ENCODE measurements at places on chromosomes 6 and 20.

DNA sequence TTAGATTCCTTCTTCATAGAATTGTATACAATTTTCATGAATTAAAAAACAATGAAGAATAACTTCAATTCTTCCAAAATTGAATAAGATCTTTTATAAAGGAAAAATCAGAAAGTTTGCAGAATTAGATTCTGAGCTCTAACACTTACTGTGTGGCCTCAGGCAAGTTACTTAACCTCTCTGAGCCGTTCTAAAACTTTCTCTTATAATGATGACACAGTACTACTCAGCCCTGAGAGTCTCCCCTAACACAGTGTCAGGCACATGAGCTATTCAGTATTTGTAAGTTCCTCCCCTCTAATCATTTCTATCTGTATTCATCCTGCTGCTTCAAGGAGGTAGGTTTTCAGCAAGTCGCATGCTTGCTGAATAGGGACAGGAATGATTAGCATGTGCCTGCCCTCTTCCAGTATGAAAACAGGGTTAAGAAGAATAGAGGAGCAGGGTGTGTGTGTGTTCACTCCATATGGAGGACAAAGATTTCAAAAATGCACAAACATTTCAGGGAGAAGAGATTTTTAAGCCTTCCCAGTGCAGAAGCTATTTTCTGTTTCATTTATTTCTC is 11.4 kb downstream of the ID4 start:
- no peak for DNase-seq

DNA sequence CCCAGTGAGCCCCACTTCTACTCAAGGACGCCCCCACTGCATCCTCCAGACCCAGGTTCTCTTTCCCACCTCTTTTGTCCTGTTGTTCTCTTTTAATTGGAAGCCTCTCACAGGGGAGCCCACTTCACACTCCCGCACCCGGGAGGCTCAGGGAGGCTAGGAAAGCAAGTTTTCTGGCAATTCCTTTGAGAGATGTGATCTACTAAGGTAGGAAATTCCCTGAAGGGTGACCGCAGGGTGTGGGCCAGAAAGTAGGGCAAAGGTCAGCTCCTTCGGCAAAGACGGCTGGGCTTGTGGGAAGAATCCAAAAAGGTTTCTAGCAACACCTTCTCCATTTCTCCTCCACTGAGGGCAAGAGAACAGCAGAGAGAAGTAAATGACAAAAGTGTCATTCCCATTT is 98.1 kb upstream of the PTPN1 start:
- no peak for DNase-seq

DNA sequence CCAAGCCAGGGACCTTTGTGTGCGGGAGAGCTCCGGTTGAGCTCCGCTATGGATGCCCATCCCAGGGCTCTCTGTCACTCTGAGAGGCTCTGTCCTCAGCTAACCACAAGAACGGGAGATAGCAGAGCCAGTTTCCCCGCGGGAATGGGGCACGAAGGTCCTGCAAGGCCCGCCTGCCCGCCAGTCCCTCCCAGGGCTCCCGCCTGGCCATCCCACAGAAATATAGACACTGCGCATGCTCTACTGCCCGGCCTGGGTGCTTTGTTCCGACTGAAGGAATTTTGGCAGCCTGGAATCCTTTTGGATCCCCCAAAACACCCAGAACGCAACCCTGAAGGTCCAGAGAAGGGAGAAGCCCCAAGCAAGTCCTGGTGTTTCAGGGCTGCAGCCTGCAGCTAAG is 8.6 kb upstream of the DEFB110 start:
- no peak for DNase-seq

DNA sequence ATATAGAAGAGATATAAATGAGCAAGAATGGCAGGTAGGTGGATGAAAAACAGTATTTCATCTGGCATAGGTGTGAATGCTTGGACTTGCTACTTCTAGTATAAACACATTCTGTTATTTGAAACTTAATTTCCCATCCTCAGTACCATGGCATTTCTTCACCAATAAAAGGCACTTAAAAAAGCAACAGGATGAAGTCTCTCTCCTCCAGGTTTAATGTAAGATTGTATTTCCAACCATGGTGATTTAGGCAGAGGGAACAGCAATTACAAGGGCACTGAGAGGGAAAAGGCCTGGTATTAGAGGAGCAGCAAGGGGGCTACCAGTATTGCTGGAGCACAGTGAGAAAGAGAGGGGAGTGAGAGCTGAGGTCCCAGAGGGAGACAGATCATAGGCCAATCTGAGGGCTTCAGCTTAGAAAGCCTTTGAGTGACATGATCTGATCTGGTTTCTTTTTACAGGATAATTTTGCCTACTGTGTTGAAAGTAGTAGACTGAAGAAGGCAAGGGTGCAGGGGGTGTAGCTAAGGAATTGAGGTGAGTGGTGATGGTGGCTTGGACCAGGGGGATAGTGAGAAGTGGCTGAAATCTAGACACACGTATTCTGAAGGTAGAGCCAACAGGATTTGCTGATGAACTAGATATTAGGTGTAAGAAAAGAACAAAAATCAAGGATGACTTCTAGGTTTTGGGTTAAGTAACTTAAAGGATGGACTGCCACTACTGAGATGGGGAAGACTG is 67.8 kb upstream of the SMIM29 start:
- no peak for DNase-seq

GRCh38 chr20:10699941-10700340 is 26.1 kb upstream of the JAG1 start:
- DNase-seq, result no peak

- no peak for DNase-seq
These were observed 2.7 kb upstream of the TRERF1 start for GRCh38 chr6:42454428-42454791.

GRCh38 chr6:105603788-105604586 is 201.1 kb upstream of the PREP start:
- DNase-seq, result no peak

DNA sequence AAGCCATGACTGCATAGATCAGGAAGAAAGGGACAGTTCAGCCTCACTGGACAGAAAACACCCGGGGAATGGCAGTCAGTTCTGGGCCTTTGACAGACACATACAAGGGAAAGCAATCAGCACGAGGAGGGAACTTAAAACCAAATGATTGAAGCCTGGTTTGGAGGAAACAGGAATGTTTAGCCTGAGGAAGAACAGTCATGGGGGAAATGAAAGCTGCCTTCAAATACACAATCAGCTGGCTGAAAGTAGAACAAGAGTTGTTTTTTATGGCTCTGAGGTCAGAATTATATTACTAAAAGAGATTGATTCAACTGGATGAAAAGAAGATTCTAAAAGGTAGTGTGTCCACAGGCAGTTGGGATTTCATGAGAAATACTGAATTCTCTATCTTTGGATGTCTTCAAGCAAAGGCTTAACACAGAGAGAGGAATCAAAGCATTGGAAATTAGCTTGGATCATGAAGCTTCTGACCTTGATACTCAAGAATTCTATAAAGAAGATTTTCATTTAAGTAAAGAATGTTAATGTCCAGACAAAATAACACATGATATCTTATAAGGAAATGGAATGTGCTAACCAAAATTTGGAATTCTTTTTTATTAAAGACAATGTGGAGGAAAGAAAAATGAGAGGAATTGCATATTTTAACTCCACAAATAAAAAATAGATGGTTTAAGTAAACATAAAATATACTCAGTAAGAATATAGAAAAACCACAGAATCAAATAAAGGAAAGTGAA is 216.6 kb downstream of the IBTK start:
- DNase-seq, result no peak

DNA sequence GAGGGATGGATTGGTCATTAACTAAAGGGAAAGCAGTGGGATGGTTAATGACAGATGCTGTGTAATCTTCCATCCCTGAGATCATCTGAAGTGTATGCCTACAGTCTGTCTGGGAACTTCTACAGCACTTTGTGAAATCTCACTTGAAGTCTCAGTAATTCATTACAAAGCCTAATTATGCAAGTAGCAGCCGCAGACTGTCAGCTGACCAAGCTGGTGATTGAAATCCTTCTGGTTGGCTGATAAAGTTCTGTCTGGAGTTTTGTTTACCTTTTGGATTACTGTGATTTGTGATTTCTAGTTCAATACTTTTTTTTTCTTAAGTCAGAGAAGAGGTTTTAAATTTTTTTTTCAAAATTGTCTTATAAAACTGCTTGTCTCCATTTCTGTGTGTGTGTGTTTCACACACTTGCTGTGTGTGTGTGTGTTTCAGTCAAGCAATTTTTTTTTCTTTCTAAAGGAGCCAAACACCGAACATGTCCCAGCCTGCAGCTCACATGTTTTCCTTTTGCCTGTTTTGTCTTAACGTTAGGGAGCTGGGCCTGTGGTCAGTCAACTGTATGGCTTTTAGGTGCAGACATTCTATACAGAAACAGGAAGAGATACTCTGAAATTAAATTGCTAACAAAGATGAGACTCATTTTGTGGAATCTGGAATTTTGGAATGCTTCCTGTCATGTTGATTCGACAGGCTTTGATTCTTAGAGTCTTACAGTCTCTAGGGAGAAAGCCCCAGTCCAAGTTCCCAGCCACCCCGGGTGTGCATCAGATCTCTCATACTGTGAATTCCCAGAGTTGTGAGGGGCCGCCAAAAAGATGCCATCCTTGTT is 28.5 kb upstream of the ADGRF4 start:
- no peak for DNase-seq

DNA sequence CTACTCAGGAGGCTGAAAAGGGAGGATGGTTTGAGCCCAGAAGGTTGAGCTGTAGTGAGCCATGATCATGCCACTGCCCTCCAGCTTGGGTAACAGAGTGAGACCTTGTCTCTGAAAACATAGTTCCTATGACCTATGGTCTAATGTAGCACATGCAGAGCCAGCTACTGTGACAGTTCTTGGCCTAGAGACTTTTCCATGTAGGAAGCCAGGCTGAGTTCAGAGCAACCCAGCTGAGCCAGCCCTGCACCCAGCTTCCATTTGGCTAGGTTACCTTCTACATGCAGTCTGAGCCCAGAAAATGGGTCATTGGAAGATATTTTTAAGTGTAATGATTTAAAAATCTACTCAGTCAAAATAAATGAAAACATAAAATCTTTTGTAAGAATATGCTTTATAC is 92.8 kb downstream of the FNDC1 start:
- DNase-seq, result no peak

GRCh38 chr6:1544603-1545002 is 65.1 kb upstream of the FOXC1 start:
- DNase-seq, result no peak

DNA sequence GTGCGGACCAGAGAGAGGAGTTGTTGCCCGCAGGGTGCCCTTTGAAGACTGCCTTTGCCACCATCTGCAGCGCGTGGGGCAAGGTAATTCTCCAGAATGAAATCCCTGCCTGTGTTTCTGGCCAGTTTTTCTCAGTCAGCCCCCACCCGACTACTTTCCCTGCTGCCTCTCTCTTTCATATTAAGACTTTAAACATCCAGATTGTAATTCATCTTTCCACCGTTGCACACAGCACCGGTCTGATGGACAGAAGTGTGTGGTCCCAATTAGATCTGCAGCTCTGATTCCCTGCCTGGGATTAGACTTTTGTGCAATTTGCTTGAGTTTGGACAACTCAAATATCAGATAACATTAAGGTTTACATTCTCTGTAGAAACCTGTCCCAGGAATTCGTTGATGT is 489.0 kb downstream of the QKI start:
- DNase-seq, result no peak

DNA sequence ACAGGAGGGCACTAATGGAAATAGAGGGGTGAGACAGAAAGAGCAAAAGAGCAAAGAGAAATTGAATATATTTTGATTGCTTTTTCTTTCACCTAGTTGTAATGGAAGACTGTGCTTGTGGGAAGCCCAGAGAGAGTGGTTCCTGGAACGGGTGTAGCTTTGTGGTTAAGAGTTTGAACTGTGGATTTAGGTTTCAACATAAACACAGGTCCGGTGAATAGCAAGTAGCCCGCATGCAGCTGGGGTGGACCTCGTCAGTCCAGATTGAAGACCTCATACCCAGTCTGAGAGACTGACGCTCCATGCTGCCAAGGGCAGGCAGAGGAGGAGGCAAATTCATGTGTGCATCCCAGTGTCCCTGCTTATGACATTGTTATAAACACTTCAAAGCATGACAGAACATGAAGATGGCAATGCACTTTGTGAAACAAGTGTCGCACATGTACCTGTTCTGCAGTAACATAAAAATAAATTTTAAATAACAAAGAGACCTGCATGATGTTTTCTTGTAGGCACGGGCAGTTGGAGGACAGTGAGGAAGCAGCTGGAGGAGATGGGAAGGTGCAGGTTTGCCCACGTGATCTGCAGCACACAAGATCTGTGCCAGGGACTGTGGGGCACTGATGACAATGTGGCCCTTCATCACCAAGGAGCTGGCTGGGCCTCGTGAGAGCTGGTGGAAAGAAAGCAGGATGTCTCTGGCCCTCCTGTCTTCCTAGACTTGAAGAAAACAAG is 220.5 kb upstream of the SSTR4 start:
- DNase-seq, result no peak
